ENCODE measurements at places on chromosomes 7 and 10. TPM values are rescaled to one million over a fixed set of nuclear protein-coding genes. Genes with fewer than 3 reads are reported as not detected.

STAG3 gene
- total RNA-seq, result 13.7 TPM

GPAM gene
- 10.4 TPM for total RNA-seq

GPC2 gene
- total RNA-seq, result 2.7 TPM

IGFBP1 gene
- total RNA-seq, result not detected

FAM25G gene
- total RNA-seq, result not detected

NKX1-2 gene
- not detected for total RNA-seq

TCAF2 gene
- total RNA-seq, result 25.7 TPM

MOGAT3 gene
- total RNA-seq, result not detected

STMP1 gene
- 20.0 TPM for total RNA-seq

DNA sequence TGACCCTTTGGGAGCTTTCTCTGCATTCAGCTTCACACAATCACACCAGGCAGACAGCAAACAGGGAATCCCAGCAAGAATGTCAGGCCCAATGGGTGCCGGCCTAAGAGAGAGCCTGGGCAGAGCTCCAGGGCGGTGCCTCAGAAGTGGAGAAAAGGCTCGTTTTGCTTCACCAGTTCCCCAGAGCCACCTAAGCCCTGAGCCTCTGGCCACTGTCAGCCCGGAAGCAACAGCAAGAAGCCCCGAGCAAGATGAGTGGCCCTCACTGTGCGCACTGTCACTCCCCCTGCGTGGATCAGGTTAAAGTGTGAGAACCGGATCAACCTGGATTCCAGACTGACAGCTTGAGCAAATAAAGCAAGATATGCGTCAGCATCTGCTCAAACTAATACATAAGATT is 14.7 kb downstream of the CNPY1 start:
- H3K4me3 ChIP-seq, result no peak overlapping the region
- H3K27ac ChIP-seq, result no peak overlapping the region
- peaks cover 47% of the 10 kb centered on the region for H3K27me3 ChIP-seq
- peaks cover 14% of the 10 kb centered on the region for H3K4me1 ChIP-seq
- no peaks in the 10 kb centered on the region for H3K36me3 ChIP-seq
- DNase-seq, result no peak

GRCh38 chr7:106773228-106773627 is 91.9 kb upstream of the PIK3CG start:
- peaks cover 12% of the 10 kb centered on the region for H3K27me3 ChIP-seq
- H3K36me3 ChIP-seq, result no peaks in the 10 kb centered on the region
- peaks cover 4% of the 10 kb centered on the region for H3K4me1 ChIP-seq
- H3K4me3 ChIP-seq, result no peak overlapping the region
- no peak overlapping the region for H3K27ac ChIP-seq

GRCh38 chr7:84666651-84667050 is 472.1 kb upstream of the SEMA3A start:
- DNase-seq, result no peak
- no peak overlapping the region for H3K4me3 ChIP-seq
- H3K36me3 ChIP-seq, result peaks cover 8% of the 10 kb centered on the region
- no peaks in the 10 kb centered on the region for H3K27me3 ChIP-seq
- H3K27ac ChIP-seq, result no peak overlapping the region

DNA sequence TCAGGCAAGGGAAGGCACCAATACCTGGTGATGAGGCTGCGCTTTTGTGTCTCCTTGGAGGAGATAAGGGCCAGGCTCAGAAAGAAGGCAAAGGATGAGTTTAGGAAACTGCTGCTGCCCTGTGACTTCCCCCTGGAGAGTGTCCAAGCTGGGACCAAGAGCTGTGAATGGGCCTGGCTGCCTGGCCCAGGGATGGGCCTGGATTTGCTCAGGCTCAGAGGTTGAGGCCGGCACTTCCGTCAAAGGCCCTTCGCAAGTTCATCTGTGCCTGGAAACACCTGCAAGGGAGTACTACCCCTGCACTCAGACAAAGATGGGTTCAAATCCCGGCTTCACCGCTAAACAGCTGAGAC is 50.5 kb upstream of the NANOS1 start:
- H3K4me3 ChIP-seq, result no peak overlapping the region
- H3K27me3 ChIP-seq, result peaks cover 5% of the 10 kb centered on the region
- DNase-seq, result no peak

GRCh38 chr10:89242840-89243568 is 8.6 kb downstream of the LIPA start:
- no peaks in the 10 kb centered on the region for H3K36me3 ChIP-seq
- no peak for DNase-seq
- H3K27ac ChIP-seq, result no peak overlapping the region
- no peaks in the 10 kb centered on the region for H3K27me3 ChIP-seq

DNA sequence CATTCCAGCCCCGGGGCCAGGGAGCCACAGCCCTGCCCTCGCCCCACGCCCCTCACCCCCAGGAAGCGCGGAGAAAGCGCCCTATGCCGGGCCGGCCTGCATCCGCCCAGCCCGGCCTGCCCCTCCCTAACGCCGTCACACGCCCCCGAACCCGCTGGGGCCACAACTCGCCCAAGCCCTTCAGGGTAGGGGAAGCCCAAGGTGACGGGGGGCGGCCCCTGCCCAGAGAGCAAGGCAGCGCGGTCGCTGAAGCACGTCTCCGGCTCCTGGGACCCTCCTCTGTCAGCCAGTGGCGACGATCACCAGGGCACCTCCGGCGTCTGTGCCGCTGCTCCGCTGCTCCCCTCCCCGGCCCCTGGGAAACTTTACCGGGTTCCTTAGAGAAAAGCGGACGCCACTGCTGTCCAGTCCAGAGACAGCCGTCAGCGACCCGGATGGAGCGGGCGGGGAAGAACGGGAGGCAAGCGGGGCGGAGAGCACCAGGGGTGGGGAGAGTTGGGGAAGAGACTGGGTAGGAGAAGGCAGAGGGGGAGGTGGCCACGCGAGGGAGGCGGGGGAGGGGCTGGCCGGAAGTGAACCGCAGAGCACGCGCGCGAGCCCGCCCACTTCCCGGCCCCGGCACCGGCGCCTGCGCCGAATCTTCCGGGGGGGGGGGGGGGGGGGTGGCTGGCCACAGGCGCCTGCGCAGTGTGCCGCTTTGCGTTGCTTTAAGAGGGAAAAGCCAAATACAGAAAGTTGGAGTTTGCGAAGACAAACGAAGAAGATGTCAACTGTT is at the start of gene HERC4:
TSS of gene HERC4 (minus strand) at position 509 of the 775 bp plus-strand sequence. CDS start 2,175 bp downstream, outside the sequence.
- DNase-seq, result peak; percentile 94
- peaks cover 31% of the 10 kb centered on the region for H3K4me1 ChIP-seq
- no peaks in the 10 kb centered on the region for H3K27me3 ChIP-seq
- H3K27ac ChIP-seq, result peak within 1 kb of the TSS; percentile 93

- peak overlapping the region; percentile 44 for H3K4me3 ChIP-seq
- H3K27ac ChIP-seq, result peak overlapping the region; percentile 51
- peaks cover 45% of the 10 kb centered on the region for H3K4me1 ChIP-seq
- no peak for DNase-seq
- H3K27me3 ChIP-seq, result no peaks in the 10 kb centered on the region
These were observed 13.1 kb downstream of the VCL start for GRCh38 chr10:74011017-74011416.

GRCh38 chr7:116502201-116503096 is 2.9 kb downstream of the CAV2 start:
- peaks cover 57% of the 10 kb centered on the region for H3K27me3 ChIP-seq
- H3K27ac ChIP-seq, result no peak overlapping the region
- no peak for DNase-seq
- H3K4me1 ChIP-seq, result peaks cover 10% of the 10 kb centered on the region
- H3K4me3 ChIP-seq, result no peak overlapping the region

DNA sequence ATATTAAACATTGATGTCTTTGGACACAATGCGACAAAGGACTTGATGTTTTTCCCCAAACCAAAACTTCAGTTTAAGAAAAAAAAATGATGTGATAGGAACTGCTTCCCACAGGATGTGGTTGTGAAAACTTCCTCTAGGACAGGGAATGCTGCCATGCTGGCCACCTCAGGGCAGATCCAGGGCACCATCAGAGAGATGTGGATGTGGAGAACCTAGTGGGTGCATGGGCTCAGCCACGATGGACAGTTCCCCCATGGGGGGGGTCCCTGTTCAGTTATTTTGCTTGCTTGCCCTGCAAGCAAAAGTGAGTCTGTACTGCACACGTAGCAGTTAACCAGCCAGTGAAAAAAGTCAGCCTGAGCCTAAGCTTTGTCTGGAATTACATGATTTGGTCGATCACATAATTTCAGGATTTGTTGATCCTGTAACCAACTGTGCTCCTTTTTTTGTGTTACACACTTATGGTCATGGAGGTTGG is 36.3 kb downstream of the LAMB4 start:
- peaks cover 32% of the 10 kb centered on the region for H3K27me3 ChIP-seq
- H3K4me1 ChIP-seq, result no peaks in the 10 kb centered on the region
- no peaks in the 10 kb centered on the region for H3K36me3 ChIP-seq
- DNase-seq, result no peak

DNA sequence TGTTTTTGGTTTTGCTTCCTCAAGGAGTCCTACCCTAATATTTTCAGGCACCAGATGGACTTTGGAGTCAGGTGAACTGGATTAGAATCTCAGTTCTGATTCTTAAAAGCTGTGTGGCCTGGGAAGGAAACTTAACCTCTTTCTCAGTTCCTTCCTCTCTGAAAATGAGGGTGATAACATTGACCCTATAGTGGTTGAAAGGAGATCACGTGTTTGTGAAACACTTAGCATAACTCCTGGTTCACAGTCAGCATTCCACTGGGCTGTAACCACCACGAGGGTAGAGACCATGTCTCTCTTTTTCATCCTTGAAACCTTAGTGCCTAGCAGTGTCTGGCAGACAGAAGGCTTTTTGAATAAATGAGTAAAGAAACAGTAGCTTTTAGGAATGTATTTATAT is 16.7 kb downstream of the LSMEM1 start:
- no peak for DNase-seq
- H3K27ac ChIP-seq, result no peak overlapping the region
- no peaks in the 10 kb centered on the region for H3K36me3 ChIP-seq
- H3K4me1 ChIP-seq, result no peaks in the 10 kb centered on the region
- H3K27me3 ChIP-seq, result peaks cover 6% of the 10 kb centered on the region

- H3K4me3 ChIP-seq, result peak overlapping the region; percentile 100
- peaks cover 83% of the 10 kb centered on the region for H3K4me1 ChIP-seq
- DNase-seq, result no peak
- peak overlapping the region; percentile 96 for H3K27ac ChIP-seq
These were observed 3.3 kb downstream of the EGR2 start for GRCh38 chr10:62812672-62813439.

GRCh38 chr7:50766106-50766848 is 16.4 kb downstream of the GRB10 start:
- no peak for DNase-seq
- peaks cover 23% of the 10 kb centered on the region for H3K27me3 ChIP-seq
- peaks cover 5% of the 10 kb centered on the region for H3K4me1 ChIP-seq
- H3K36me3 ChIP-seq, result no peaks in the 10 kb centered on the region

GRCh38 chr10:241966-242643 is 106.8 kb downstream of the ZMYND11 start:
- H3K27me3 ChIP-seq, result no peaks in the 10 kb centered on the region
- H3K4me1 ChIP-seq, result peaks cover 14% of the 10 kb centered on the region
- no peak overlapping the region for H3K4me3 ChIP-seq

- peaks cover 13% of the 10 kb centered on the region for H3K27me3 ChIP-seq
- H3K36me3 ChIP-seq, result no peaks in the 10 kb centered on the region
- no peak overlapping the region for H3K27ac ChIP-seq
- no peak for DNase-seq
- H3K4me1 ChIP-seq, result no peaks in the 10 kb centered on the region
These were observed 56.6 kb downstream of the SPOCK2 start for GRCh38 chr10:72031706-72032105.

DNA sequence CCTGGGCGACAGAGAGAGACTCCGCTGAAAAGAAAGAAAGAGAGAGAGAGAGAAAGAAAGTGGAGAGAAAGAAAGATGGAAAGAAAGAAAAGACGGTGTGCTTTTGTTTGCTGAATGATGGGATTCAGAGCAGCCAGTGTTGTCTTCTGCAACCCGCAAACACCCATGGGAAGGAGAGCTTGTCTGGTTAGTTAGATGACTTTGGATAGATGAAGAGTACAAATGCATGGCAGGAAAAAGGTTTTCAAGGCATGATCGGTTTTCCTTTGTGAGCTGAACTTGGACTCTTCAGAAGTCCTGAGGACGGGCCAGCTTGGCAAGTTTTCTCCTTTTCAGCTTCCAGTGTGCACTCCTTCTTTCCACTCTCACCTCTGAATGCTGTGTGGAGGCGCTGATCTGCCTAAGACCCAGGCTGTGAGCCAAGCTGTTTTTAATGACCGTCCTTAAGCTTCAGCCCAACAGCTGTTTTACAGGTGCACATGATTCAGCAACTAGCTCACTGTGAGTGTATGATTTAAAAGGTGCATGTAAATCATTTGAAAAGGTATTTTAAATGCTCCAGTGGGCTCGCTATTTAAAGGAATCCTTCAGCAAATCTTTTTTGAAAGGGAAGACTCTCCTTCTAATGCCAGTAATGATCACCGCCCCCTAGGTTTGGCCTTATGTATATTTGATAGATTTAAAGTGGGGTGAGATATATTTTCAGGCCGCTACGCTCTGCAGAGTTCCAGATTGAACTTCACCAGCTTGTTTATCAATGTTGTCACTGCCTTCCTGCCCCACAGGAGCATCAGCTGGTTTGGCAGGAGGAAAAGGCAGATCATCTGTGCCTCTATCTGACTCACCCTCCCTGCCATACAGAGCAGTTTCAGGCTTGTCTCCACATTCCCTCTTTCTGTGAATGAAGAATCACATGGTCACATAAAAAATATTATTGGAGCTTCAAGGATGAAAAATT is 115.0 kb downstream of the PLXDC2 start:
- no peak overlapping the region for H3K4me3 ChIP-seq
- H3K27me3 ChIP-seq, result no peaks in the 10 kb centered on the region
- DNase-seq, result no peak
- peaks cover 4% of the 10 kb centered on the region for H3K36me3 ChIP-seq
- H3K27ac ChIP-seq, result no peak overlapping the region

DNA sequence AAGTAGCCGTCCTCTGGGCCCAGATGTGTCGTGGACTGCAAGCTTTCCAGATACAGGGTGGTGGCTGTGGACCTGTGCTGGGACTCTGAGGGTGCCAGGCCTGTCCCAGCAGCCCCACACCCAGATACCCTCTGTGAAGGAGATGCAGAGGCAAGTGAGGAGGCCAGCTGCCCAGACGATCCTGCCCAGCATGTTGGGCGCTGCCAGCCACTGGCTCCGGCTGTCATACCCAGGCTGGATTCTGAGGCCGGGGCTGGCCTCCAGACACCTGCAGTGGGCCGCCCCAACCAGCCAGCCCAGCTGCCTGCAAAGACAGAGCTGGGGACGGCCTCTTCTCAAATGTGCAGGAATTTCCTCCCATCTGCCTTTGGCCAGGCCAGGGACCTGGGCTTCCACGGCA is 39.1 kb upstream of the EBF3 start:
- no peak overlapping the region for H3K4me3 ChIP-seq
- no peaks in the 10 kb centered on the region for H3K36me3 ChIP-seq
- H3K27ac ChIP-seq, result no peak overlapping the region
- H3K27me3 ChIP-seq, result peaks cover 37% of the 10 kb centered on the region
- DNase-seq, result no peak

DNA sequence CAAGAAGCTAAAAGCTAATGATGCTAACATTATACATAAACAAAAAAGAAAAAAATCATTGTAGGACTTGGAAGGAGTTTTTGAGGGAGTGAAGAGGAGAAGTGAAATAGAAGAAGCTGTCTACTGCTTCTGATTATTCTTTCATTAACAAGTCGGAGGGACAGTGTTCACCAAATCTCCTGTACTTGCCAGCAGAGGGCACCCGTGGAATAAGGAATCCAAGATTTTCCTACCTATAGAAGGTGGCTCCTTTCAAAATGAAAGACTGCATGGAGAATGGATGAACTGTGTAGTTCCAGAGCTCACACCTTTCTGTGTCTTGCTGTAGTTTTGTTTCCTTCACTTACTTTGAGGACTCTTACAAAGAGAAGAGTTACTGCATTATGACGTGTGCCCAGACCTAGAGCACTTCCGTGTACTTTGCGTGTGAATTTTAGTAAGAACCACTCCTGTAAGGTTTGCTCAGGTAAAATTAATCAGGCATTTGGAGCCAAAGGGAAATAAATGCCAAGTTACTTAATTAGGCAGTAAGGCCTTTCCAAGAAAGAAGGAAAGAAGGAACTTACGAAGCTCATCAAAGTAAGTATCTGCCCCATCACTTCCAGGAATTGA is 145.1 kb downstream of the SEMA3D start:
- no peaks in the 10 kb centered on the region for H3K27me3 ChIP-seq
- H3K4me3 ChIP-seq, result no peak overlapping the region
- DNase-seq, result no peak
- H3K36me3 ChIP-seq, result no peaks in the 10 kb centered on the region
- H3K4me1 ChIP-seq, result no peaks in the 10 kb centered on the region
